Large intestine (tissue), 12 donors: ENCODE measurements at places on chromosomes 2 and 18. TPM values are rescaled to one million over a fixed set of nuclear protein-coding genes. Genes with fewer than 3 reads are reported as not detected.
A peak's percentile ranks its signal among the peaks of the same experiment; 100 is the strongest.

- H3K4me1 ChIP-seq: no peaks in the 10 kb centered on the region
- no peak overlapping the region for H3K27ac ChIP-seq
- H3K36me3 ChIP-seq: no peaks in the 10 kb centered on the region
- no peak overlapping the region for H3K4me3 ChIP-seq
- H3K27me3 ChIP-seq: no peaks in the 10 kb centered on the region
- DNase-seq: no peak
These were observed 37.2 kb downstream of the STEAP3 start for GRCh38 chr2:119260646-119261492.

GRCh38 chr2:48929571-48930301, 174.2 kb upstream of the LHCGR start:
- no peak for DNase-seq
- no peak overlapping the region for H3K4me3 ChIP-seq
- H3K27me3 ChIP-seq: no peaks in the 10 kb centered on the region
- H3K36me3 ChIP-seq: no peaks in the 10 kb centered on the region
- no peaks in the 10 kb centered on the region for H3K4me1 ChIP-seq

DNA sequence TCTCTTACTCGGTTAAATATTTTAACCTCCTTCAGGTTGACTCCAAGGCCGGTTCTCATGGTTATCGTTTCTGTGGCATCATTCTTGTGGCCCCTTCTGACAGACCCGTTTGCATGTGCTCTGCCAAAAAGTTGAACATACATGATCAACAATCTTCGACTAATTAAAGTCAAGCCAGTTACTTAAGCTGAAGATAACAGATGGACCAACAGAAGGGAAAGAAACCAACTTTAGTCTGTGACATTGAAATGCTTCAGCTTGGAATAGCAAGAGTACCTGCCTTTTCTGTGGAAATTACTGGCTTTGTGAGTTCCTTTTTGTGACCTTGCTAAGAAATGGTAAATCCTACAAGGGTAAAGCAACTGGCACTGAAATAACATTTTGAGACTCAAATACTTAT, 1429.1 kb downstream of the LRP1B start:
- DNase-seq: no peak
- no peaks in the 10 kb centered on the region for H3K36me3 ChIP-seq
- no peaks in the 10 kb centered on the region for H3K27me3 ChIP-seq
- no peak overlapping the region for H3K27ac ChIP-seq
- H3K4me3 ChIP-seq: no peak overlapping the region
- no peaks in the 10 kb centered on the region for H3K4me1 ChIP-seq

GRCh38 chr18:5632041-5632440, 88.2 kb upstream of the EPB41L3 start:
- DNase-seq: no peak
- H3K27me3 ChIP-seq: no peaks in the 10 kb centered on the region
- peaks cover 11% of the 10 kb centered on the region for H3K4me1 ChIP-seq
- H3K4me3 ChIP-seq: no peak overlapping the region

- no peaks in the 10 kb centered on the region for H3K4me1 ChIP-seq
- H3K36me3 ChIP-seq: no peaks in the 10 kb centered on the region
- H3K4me3 ChIP-seq: no peak overlapping the region
- H3K27me3 ChIP-seq: no peaks in the 10 kb centered on the region
- no peak for DNase-seq
- no peak overlapping the region for H3K27ac ChIP-seq
These were observed 16.2 kb downstream of the AFF3 start for GRCh38 chr2:100126201-100126600.

DNA sequence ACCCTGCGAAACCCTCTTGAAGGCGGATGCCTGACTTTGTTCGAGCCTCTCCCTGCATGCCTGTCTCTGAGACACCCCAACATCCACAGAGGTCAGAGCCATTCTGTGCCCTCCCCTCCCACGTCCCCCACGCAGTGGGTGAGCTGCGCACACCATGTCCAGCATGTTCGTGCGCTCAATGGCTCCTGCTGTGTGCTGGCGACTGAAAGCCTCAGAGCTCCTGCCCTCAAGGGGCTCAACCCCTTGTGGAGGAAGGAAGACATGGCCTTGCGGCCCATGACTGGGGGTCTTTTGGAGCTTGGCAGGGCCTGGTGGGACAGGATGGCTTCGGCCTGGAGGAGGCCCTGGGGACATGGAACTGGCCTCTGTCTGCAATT, 45.7 kb downstream of the ANKMY1 start:
- no peak for DNase-seq
- H3K27me3 ChIP-seq: no peaks in the 10 kb centered on the region
- no peaks in the 10 kb centered on the region for H3K4me1 ChIP-seq
- H3K27ac ChIP-seq: no peak overlapping the region
- peaks cover 7% of the 10 kb centered on the region for H3K36me3 ChIP-seq

- H3K27me3 ChIP-seq: no peaks in the 10 kb centered on the region
- DNase-seq: peak; percentile 12
- no peaks in the 10 kb centered on the region for H3K4me1 ChIP-seq
- no peak overlapping the region for H3K27ac ChIP-seq
These were observed 6.9 kb upstream of the SLC11A1 start for GRCh38 chr2:218375212-218375611.

PLEKHA3 gene
- polyA plus RNA-seq: 12.9 TPM

IL1F10 gene
- polyA plus RNA-seq: not detected

BOK gene
- 8.8 TPM for polyA plus RNA-seq
